ENCODE measurements at places on chromosomes 7 and 10. TPM values are rescaled to one million over a fixed set of nuclear protein-coding genes. Genes with fewer than 3 reads are reported as not detected.
A peak's percentile ranks its signal among the peaks of the same experiment; 100 is the strongest.

The MALRD1 gene
- 9.7 TPM for total RNA-seq

The PHKG1 gene
- total RNA-seq, result 1.5 TPM

The RELN gene
- 5.3 TPM for total RNA-seq

- no peak for DNase-seq
- H3K27me3 ChIP-seq, result no peaks in the 10 kb centered on the region
- H3K36me3 ChIP-seq, result no peaks in the 10 kb centered on the region
- H3K4me1 ChIP-seq, result no peaks in the 10 kb centered on the region
Measured at GRCh38 chr7:45712872-45713668, 138.9 kb downstream of the ADCY1 start.

DNA sequence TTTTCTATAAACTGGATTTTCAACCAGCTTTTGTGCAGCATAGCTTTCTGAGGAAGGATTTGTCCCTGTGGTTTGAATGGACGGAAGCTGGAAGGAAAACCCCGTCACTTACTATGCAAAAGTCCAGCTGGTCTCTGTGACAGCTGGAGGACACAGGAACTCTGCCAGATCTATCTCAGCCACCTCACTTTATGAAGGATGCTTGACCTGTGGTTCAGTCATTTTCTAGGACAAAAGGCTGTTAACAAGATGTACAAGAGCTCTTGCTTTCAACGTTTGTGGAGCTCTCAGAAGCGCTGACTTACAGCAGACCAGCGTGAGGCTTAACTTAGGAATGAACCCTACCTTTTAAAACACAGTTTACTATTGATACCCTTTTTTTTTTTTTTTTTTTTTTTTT is 90.8 kb downstream of the CREM start:
- H3K27me3 ChIP-seq, result no peaks in the 10 kb centered on the region
- H3K27ac ChIP-seq, result peak overlapping the region; percentile 8

GRCh38 chr7:90239050-90239449 is 5.9 kb upstream of the CFAP69 start:
- H3K4me1 ChIP-seq, result peaks cover 2% of the 10 kb centered on the region
- H3K4me3 ChIP-seq, result no peak overlapping the region
- no peak overlapping the region for H3K27ac ChIP-seq
- no peaks in the 10 kb centered on the region for H3K27me3 ChIP-seq

- no peak overlapping the region for H3K4me3 ChIP-seq
- peaks cover 60% of the 10 kb centered on the region for H3K36me3 ChIP-seq
- H3K27me3 ChIP-seq, result no peaks in the 10 kb centered on the region
- no peak for DNase-seq
- no peak overlapping the region for H3K27ac ChIP-seq
- peaks cover 15% of the 10 kb centered on the region for H3K4me1 ChIP-seq
Measured at GRCh38 chr7:137882806-137883205, 36.0 kb upstream of the DGKI start.

DNA sequence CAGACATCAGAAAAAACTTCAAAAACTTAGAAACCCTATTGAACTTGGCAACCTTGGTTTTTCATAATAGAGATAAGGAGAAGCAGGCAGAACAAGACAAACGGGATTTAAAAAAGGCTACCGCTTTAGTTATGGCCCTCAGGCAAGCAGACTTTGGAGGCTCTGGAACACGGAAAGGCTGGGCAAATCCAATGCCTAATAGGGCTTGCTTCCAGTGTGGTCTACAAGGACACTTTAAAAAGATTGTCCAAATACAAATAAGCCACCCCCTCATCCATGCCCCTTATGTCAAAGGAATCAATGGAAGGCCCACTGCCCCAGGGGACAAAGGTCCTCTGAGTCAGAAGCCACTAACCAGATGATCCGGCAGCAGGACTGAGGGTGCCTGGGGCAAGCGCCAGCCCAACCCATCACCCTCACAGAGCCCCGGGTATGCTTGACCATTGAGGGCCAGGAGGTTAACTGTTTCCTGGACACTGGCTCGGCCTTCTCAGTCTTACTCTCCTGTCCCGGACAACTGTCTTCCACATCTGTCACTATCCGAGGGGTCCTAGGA is 115.3 kb downstream of the NRCAM start:
- H3K27me3 ChIP-seq, result no peaks in the 10 kb centered on the region
- H3K27ac ChIP-seq, result peak overlapping the region; percentile 84
- peaks cover 8% of the 10 kb centered on the region for H3K4me1 ChIP-seq
- DNase-seq, result peak; percentile 58

DNA sequence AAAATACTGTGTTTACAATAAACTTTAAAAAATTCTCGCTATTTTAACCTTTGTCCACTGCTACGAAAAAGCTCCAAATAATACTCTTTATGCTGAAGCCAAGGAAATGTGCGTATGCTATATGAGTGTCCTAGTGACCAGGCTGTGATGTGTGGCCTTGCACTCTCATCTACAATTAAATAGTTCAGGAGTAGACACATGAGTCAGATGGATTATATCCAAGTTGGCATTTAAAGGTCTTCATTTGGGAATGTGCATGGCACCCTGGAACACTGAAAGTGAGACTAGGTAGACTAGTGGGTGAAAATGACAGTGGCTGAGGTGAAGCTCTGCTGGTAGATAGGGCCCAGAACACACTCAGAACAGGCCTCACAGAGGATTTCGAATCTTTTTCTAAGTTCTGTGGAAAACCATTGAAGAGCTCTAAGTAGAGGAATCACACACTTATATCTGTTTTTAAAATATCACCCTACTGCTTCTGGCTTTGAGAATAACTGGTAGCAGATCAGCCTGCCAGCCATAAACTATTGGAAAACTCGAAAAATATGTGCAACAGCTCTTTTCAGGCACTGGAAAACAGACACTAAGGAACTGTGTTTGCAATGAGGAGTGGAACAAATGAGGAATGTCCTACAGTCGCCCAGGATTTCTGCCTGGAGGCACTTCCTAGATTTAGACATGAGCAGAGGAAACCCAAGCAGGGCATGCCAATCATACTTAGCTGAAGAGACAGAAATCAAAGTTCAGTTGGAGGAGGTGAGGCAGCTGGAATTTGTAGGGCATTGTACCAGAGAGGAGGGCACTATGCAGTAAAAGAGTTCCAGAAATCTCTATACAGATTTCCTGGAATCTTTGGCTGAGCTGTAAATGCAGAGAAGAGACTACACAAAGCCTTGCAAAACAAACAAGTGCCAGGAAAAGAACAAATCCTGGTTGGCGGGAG is 603.8 kb upstream of the LRRTM3 start:
- no peaks in the 10 kb centered on the region for H3K27me3 ChIP-seq
- H3K4me1 ChIP-seq, result no peaks in the 10 kb centered on the region
- no peak overlapping the region for H3K4me3 ChIP-seq
- H3K36me3 ChIP-seq, result no peaks in the 10 kb centered on the region

DNA sequence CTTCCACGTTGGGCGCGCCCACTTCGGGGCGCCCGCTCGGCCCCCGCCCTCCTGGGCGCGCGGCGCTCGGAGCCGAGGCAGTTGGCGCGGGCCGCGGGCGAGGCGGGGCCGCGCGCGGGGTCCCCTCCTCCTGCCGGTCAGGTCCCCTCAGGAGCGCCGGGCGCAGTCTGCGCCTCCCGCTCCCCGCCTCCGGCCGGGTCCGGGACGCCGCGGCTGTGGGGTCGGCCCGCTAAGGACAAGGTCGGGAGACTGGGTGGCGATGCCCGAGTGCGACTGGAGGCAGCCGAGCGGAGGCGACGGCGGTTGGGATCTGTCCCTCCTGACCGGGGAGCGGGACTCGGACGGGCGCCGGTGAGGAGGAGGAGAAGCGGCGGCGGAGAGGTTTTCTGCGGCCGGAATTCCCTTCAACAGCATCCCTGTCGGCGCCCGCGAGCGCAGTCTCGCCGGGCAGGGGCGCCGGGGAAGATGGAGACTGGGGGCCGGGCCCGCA is at the start of gene ATRNL1:
TSS of gene ATRNL1 (plus strand) at position 80 of the 490 bp plus-strand sequence. CDS start at position 466, 386 bp downstream.
- H3K27ac ChIP-seq, result no peak within 1 kb of the TSS
- peak within 1 kb of the TSS; percentile 64 for H3K4me3 ChIP-seq
- peaks cover 33% of the 10 kb centered on the region for H3K27me3 ChIP-seq
- H3K4me1 ChIP-seq, result peaks cover 22% of the 10 kb centered on the region
- no peaks in the 10 kb centered on the region for H3K36me3 ChIP-seq

GRCh38 chr10:95260397-95260881 is 30.4 kb downstream of the PDLIM1 start:
- H3K36me3 ChIP-seq, result peaks cover 82% of the 10 kb centered on the region
- H3K4me1 ChIP-seq, result peaks cover 14% of the 10 kb centered on the region
- DNase-seq, result no peak
- peak overlapping the region; percentile 15 for H3K27ac ChIP-seq

DNA sequence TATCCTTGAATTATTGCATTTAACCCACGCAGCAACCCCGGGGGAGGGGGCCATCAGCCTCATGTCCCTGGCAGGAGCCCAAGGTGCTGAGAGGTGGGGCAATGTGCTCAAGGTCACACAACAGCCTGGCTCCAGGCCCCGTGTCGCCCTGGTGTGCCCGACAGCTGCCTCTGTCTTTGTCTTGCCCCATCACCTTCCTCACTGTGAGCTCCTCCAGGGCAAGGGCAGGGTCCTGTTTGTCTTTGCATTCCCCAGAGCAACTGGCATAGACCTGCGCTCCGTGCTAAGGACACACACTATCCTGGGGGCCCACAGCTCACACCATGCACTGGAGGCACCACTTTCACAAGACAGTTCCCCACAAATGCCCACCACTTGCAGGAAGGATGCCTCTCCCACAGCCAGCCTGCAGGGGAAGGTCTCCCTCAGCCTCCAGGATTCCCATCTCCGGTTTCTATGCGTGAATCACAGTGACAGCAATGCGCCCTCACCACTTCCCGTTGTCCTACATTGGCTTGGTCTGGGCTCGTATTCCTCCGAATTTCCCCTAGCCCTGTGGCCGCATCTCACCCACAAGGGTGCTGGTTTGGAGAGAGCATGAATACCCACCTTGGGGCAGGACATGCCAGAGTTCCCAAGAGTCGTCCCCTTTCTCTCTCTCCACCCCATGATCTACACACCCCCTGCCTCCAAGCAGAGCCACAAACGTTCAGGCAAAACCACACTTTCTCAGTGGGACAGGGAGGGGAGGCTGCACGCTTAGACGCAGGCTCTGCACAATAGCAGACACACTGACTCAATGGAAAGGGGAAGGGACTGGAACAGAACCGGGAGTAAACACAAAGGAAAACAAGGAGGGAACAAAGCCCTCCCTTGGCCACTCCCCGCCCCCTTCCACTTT is 10.3 kb downstream of the ITPRIP start:
- no peaks in the 10 kb centered on the region for H3K36me3 ChIP-seq
- peaks cover 91% of the 10 kb centered on the region for H3K4me1 ChIP-seq
- peak overlapping the region; percentile 77 for H3K27ac ChIP-seq
- peak overlapping the region; percentile 22 for H3K4me3 ChIP-seq
- peak; percentile 79 for DNase-seq
- no peaks in the 10 kb centered on the region for H3K27me3 ChIP-seq

GRCh38 chr10:106450966-106451365 is 713.5 kb downstream of the SORCS1 start:
- no peak overlapping the region for H3K4me3 ChIP-seq
- H3K27me3 ChIP-seq, result no peaks in the 10 kb centered on the region
- H3K4me1 ChIP-seq, result no peaks in the 10 kb centered on the region
- no peak for DNase-seq
- H3K36me3 ChIP-seq, result no peaks in the 10 kb centered on the region

Measured in stomach (tissue), 19 donors.